ENCODE measurements at places on chromosomes 2 and 18. TPM values are rescaled to one million over a fixed set of nuclear protein-coding genes. Genes with fewer than 3 reads are reported as not detected.
A peak's percentile ranks its signal among the peaks of the same experiment; 100 is the strongest.

Gene C1QL2
- not detected for total RNA-seq

- peak overlapping the region; percentile 92 for H3K4me3 ChIP-seq
- no peaks in the 10 kb centered on the region for H3K27me3 ChIP-seq
- H3K4me1 ChIP-seq = peaks cover 9% of the 10 kb centered on the region
- DNase-seq = peak; percentile 82
These were observed 914 bp upstream of the IWS1 start for GRCh38 chr2:127527001-127527804.

- H3K4me1 ChIP-seq = peaks cover 41% of the 10 kb centered on the region
- no peaks in the 10 kb centered on the region for H3K36me3 ChIP-seq
- H3K27me3 ChIP-seq = no peaks in the 10 kb centered on the region
- peak overlapping the region; percentile 41 for H3K27ac ChIP-seq
- no peak for DNase-seq
These were observed 133.1 kb upstream of the PELI1 start for GRCh38 chr2:64277101-64277849.

Gene CCDC85A
- 0.29 TPM for total RNA-seq

Gene VPS4B
- 47.4 TPM for total RNA-seq

- H3K27ac ChIP-seq = no peak overlapping the region
- H3K4me1 ChIP-seq = peaks cover 8% of the 10 kb centered on the region
- H3K27me3 ChIP-seq = peaks cover 6% of the 10 kb centered on the region
- H3K4me3 ChIP-seq = no peak overlapping the region
- no peak for DNase-seq
These were observed 217.9 kb downstream of the NAPG start for GRCh38 chr18:10743766-10744165.

GRCh38 chr2:236239276-236240065 lies 24.7 kb downstream of the ASB18 start:
- H3K4me1 ChIP-seq = no peaks in the 10 kb centered on the region
- peak; percentile 80 for DNase-seq
- no peak overlapping the region for H3K27ac ChIP-seq
- H3K27me3 ChIP-seq = peaks cover 50% of the 10 kb centered on the region
